GM12878 (cell line): ENCODE measurements at places on chromosomes 16 and 17. TPM values are rescaled to one million over a fixed set of nuclear protein-coding genes. Genes with fewer than 3 reads are reported as not detected.

GRCh38 chr16:48999044-48999443 lies 282.6 kb downstream of the CBLN1 start:
- DNase-seq: no peak

- no peak for DNase-seq
Measured at GRCh38 chr17:39231591-39232551, 6.1 kb upstream of the STAC2 start.

GRCh38 chr16:12485425-12485824 lies 318.3 kb downstream of the CPPED1 start:
- DNase-seq: no peak

CES3 gene
- polyA plus RNA-seq: 0.64 and 0.76 TPM in 2 replicates

DNA sequence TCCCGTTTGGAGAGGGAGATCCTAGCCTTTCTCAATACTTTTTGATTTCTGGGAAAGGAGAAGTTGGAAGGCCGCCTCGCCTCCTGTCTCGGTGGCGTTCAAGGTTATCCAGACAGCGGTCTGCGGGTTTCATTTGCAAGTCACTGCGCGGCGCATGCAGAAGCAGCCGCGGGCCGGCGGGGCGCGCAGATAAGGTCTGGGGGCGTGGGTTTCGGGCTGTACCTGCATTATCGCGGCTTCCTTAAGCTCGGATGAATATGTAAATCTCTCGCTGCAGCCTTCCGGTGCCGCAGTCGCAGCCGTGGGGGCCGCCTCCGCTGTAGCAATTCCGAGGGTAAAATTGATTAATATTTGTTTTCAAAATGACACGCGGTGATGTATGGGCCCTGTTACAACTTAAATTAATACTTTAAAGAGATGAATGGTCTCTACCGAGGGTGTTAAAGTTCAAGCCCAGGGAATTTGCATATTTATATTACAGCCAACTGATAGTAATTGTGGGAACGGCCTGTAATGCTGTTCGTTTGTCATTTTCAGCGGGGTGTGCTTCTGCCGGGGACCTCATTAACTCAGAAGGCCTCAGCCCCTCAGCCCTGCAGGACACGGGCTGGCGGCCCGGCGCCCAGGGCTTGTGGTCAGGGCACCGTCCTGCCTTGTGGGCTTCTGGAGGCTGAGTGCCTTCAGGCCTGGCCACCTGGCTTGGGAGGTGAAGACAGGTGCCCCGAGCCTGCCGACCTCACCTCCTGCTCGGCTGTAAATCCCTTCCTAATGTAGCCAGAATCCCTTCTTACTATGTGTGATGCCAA lies 99.4 kb downstream of the CYLD start:
- no peak for DNase-seq

- DNase-seq: no peak
Measured at GRCh38 chr17:61380836-61381525, 18.7 kb upstream of the TBX2 start.

DNA sequence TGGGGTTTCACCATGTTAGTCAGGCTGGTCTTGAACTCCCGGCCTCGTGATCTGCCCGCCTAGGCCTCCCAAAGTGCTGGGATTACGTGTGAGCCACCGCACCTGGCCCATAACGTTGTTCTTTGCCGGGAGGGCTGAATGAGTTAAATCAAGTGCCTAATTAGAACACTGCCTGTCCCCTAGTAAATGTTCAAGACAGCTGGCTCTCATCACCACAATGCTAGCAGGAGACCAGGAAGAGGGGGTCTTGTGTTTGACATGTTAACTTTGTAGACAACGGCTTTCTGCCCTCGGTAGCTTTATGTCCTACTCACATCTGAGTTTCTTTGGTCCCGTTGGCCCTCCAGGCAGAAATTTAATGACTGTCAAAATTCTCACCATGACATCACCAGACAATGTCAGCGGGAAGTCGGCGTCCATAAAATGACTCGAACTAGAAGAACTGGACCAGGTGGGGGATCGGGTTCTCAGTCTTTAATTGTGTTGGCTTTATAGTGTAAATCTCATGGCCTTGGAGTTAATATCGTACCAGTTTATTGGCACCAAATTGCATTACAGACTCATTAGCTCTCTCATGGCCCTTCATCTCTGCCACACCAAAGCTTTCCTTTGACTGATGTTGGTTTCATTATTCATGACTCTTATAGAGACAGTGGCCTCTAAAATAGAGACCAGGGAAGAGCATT lies 11.4 kb upstream of the ITPRIPL2 start:
- no peak for DNase-seq

DNA sequence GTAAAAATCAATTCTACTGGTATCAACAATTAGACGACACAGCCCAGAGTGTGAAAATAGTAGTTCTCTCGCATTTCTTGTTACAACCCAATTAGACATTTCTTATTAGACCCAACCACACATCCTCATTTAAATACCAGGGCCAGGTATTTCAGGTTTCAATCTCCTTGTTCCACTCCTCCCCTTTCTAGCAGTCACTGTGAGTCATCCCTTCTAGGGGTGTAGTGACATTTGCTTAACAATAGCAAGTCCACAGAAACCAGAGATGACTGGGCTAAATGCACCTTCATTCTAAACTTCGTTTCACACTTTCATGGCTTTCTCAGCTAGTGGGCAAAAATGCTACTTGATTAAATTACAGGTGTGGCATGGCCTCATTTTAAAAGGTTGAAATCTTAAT lies 116.9 kb upstream of the CACNG3 start:
- no peak for DNase-seq

- no peak for DNase-seq
Measured at GRCh38 chr16:88453611-88454522, 787 bp downstream of the ZFPM1 start.

DNA sequence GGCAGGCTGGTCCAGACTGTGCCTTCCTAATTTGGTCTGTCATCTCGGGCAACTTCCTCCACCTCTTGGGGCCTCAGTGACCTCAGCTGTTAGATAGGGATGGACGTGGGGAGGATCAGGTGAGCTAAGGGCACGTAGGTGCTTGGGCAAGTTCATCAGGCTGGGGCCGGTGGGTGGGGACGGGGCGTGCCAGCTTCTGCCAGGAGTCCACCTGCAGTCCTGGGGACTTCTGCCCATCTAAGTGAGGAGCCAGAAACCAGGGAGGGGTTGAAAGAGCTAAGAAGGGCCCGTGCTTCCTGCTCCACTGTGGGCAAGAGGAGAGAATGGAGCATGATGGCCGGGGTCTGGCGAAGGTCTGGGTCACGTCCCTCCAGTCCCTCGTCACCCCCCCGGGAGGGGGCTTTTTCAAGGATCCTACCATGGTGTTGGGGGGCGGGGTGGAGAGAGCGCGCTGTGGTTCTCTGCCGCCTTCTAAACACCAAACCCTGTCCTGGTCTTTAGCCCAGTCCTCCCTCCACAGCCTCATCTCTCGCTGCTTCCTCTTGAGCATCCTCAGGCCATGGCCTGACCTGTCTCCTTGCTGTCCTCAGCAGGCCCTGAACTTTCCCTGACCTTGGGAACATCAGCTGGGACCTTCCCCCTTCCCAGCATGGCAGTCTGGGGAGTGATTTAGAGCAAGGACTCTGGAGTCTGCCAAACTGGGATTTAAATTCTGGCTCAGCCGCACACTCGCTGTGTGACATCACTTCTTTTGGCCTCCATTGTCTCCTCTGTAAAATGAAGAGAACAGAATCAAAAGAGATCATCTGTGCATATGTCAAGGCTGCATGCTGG lies 21.6 kb downstream of the SPNS2 start:
- DNase-seq: no peak

RTN4RL1 gene
- polyA plus RNA-seq: not detected in 2 replicates

- DNase-seq: no peak
Measured at GRCh38 chr17:80246266-80246681, 14.4 kb upstream of the RNF213 start.

DNA sequence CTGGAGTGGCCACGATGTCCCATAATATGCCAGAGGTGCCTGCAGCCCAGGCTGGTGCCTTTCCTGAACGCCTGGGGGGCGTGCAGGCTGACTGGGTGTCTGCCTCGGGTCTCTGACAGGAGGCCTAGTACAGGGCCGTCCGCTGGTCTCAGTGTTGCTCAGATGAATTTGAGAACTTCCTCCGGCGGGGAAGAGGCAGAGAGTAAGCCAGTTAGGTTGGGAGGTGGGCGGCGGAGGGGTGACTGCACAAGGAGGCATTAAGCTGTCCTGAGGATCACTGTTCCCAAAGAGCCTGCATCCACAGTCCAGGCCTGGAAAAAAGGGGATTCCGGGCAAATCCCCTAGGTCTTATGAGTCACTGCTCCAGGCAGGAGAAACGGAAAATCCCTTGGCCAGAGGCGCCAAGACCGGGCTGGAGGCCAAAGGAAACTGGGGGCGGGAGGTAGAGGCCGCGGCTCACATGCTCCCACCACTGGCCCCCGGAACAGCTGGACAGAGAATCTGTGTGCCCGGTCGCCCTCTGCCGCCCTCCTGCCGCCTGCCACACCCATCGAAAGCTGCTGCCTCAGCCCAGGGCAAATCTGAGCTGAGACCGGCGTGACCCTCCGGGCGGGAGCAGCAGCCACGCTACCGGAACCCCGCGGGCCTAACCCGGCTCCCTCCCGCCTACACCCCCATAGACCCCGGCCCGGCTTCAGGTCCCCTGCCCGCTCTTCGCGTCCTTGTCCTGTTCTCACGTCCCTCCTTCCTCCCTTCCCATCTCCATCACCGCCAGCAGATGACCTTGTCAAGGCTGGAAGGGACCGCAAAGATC lies 1.2 kb downstream of the TRIM47 start:
- no peak for DNase-seq

- no peak for DNase-seq
Measured at GRCh38 chr16:46884513-46885293, 541 bp downstream of the GPT2 start.

DNA sequence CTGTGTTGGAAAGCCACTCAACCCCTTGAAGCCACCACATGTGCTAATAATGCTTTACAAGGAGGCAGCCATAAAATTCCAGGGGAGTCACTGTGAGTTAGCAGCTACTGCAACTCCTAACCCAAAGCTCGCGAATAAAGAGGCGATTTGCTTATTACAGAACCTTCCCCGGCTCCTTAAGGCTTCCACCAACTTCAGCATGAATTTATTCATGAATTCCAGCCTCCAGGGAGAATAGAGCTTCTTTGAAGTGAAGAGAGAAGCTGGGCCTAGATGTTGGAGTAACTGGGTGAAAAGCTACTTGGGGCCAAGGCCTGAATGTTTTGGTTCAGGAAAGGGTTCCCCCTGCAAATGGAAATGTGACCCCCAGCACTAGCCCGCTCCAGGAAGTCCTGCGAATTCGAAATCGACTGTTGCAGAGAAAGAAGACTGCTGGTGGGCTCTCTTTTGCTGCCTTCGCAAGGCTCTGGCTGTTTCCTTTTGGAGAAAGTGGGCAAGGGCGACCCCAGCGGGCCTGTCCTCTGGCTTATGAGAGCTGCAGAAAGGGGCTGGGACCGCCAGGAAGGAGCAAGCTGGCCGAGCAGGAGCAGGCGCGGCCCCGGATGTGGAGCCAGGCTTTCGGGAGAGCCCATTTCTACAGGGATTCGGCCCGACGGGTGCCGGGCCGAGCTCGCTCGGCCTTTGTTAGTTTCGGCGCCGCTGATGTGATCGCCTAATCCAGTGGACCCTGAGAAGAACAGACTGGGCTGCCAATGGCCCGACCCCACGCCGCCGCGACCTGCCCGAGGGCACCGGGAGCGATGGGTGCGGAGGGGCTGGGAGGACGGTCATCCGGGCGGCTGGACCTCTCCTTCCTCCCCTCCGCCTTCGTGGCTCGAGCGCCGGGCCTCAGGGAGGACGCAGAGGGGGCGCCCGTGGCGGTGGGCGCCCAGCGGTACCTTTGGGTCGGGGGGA lies 7.6 kb downstream of the CBX8 start:
- no peak for DNase-seq

GRCh38 chr17:79075446-79075750 lies 774 bp downstream of the ENGASE start:
- DNase-seq: no peak

- no peak for DNase-seq
Measured at GRCh38 chr16:30787613-30788378, 791 bp upstream of the ZNF629 start.

CCL5 gene
- polyA plus RNA-seq: 48.3 and 56.1 TPM in 2 replicates

HP gene
- not detected in 2 replicates for polyA plus RNA-seq

CCL14 gene
- polyA plus RNA-seq: not detected in 2 replicates

CEP20 gene
- polyA plus RNA-seq: 45.7 and 53.9 TPM in 2 replicates

DNA sequence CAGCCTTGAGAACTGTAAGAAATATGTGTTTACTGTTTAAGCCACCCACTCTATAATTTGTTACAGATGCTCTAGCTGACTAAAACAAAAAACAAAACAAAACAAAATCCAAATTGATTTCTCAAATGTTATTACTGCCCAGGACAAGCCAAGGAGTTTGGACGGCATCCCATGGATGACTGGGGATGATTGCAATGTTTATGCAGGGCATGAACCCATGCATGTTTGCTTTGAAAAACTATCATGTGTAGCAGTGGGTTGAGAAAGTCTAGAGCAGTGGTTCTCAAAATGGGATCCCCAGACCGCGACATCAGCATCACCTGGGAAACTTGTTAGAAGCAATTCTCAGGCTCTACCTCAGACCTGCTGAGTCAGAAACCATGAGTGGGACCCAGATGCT lies 223.2 kb upstream of the PSMD7 start:
- DNase-seq: no peak

PRMT7 gene
- 33.1 and 36.9 TPM in 2 replicates for polyA plus RNA-seq

DNA sequence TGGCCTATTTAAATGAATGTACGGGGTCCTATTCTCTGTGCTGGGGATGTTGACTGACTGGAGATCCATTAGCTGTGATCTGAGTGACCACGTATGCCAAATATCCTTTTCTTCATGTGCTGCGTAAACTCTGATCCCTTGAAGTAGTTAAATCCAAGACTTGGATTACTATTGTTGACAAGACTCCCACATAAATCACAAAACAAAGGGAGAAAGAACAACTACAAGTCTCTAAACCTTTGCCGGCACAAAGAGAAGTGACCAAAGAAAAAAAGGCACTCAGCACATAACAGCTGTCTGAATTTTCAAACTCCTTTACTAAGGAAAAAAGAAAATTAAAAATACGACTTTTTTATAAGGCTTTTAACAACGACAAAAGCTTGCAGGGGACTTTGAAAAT lies 559.9 kb upstream of the CDH8 start:
- no peak for DNase-seq

GRCh38 chr16:4631444-4631843 lies 6.8 kb downstream of the MGRN1 start:
- DNase-seq: no peak

TOB1 gene
- polyA plus RNA-seq: 26.7 and 30.6 TPM in 2 replicates

- no peak for DNase-seq
Measured at GRCh38 chr16:78325468-78326352, 226.3 kb downstream of the WWOX start.

- DNase-seq: no peak
Measured at GRCh38 chr17:74752822-74753401, 4.5 kb downstream of the NHERF1 start.
